Cardiac septum (tissue), 1 donor: ENCODE measurements at places on chromosomes 2 and 18. TPM values are rescaled to one million over a fixed set of nuclear protein-coding genes. Genes with fewer than 3 reads are reported as not detected.

The SIGLEC15 gene
- not detected for total RNA-seq

The SERPINB13 gene
- total RNA-seq: not detected

The NOL4 gene
- total RNA-seq: 0.67 TPM

The LAMA1 gene
- total RNA-seq: 0.40 TPM

The IGFBP5 gene
- total RNA-seq: 191 TPM

The XIRP2 gene
- total RNA-seq: 537 TPM

The COLEC11 gene
- 3.1 TPM for total RNA-seq

The CYS1 gene
- total RNA-seq: 3.8 TPM

The CAVIN2 gene
- 145 TPM for total RNA-seq

The ARHGAP28 gene
- 2.1 TPM for total RNA-seq

- no peak for DNase-seq
Observed at GRCh38 chr2:216776066-216776850, 80.9 kb upstream of the IGFBP5 start.

DNA sequence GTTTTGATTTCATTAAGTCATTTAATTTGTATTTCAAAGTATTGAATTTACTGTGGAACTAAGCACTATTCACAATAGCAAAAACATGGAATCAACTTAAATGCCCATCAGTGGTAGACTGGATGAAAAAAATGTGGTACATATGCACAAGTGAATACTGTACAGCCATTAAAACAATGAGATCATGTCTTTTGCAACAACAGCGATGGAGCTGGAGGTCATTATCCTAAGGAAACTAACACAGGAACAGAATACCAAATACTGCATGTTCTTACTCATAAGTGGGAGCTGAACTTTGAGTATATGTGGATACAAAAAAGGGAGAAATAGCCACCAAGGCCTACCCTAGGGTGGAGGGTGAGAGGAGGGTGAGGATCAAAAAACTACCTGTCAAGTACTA is 164.4 kb downstream of the BABAM2 start:
- no peak for DNase-seq

DNA sequence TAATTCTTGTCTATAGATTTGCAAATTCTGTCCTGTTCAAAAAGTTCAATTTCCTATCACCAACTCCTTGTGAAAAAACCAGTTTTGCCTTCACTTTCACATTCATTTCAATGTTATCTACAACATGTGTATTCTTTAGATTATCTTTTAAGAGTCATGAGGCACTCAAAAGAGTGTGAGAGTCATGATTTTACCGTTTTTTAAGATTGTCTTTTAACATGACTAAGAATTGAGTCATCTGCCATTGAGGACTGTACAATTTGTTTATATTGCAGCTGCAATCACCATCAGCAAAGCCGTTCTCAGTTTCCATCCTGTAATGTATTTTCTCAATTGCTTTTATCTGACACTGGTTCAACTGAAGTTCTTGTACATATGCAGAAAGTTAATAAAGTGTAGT is 275.8 kb downstream of the LNPK start:
- no peak for DNase-seq

DNA sequence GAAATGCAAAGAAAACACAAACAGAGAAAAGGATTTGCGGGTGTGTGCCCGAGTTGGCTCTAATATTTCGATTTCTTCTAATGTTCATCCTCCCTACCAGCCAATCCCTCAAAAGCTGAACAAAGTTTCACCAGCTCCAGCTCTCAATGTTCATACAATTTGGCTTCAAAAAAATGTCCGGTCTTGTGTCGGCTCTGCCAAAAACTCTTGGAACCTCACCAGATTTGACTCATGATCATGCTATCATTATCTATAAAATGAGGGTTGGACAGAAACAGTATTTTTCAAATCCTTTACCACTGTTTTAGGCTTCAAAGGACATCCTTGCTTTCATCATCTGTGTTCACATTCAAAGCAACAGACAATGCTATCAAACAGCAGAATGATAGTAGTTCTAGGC is 88.2 kb downstream of the CRACDL start:
- DNase-seq: no peak

DNA sequence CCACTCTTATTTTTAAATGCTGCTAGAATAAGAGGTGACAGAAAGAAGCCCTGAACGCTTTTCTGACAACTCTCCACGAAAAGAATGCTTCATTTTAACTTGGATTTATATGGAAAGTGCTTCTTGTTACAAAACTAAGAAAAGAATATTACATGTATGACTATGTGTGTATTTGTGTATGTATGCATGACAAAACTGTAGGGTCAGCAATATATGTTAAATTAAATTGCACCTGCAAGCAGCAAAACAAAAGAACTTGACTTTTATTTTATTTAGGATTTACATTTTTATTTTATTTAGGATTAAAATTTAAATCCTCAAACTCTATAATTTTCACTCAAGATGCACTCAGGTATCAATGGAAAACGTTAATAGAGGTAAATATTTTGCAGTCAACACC is 187.1 kb downstream of the NR4A2 start:
- DNase-seq: no peak

- no peak for DNase-seq
Observed at GRCh38 chr2:126620302-126620701, 35.7 kb upstream of the GYPC start.

GRCh38 chr2:86068136-86068588 is 37.5 kb downstream of the POLR1A start:
- DNase-seq: no peak

DNA sequence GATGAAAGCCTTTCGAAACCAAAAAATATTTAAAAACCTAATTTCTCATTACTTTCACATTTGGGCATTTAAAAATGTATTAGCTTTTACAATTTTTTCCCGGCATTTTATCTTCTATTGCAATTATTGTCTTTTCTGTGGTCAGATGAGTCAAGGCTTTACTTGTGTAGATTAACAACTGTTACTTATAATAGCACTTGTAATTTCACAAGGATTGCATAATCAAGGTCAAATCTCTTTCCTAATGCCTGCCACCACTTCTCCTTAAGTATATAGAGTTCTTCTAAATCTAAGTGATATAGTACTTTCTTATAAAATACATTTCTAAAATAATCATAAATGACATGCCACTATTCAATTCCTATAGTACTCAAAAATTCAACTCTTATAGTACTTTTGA is 67.2 kb downstream of the SLC8A1 start:
- DNase-seq: no peak

- no peak for DNase-seq
Observed at GRCh38 chr2:42808301-42808700, 15.9 kb upstream of the HAAO start.

DNA sequence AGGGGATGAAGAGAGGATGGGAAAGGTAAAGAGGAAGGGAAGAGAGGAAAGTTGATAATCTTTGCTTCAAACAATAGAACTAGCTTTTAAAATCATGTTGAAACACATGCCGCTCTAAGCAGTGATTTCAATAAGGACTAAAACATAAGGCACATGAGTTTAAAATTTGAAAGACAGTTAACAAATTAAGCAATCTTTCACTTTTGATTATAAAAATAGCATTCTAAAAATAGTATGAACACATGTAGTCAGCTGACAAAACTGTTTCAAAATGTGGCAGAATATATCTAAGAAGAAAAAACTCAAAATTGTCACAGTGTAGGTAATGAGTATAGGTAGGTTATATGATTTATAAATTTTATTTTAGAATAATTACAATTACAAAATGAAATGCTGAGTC is 25.3 kb downstream of the PSME4 start:
- DNase-seq: no peak

DNA sequence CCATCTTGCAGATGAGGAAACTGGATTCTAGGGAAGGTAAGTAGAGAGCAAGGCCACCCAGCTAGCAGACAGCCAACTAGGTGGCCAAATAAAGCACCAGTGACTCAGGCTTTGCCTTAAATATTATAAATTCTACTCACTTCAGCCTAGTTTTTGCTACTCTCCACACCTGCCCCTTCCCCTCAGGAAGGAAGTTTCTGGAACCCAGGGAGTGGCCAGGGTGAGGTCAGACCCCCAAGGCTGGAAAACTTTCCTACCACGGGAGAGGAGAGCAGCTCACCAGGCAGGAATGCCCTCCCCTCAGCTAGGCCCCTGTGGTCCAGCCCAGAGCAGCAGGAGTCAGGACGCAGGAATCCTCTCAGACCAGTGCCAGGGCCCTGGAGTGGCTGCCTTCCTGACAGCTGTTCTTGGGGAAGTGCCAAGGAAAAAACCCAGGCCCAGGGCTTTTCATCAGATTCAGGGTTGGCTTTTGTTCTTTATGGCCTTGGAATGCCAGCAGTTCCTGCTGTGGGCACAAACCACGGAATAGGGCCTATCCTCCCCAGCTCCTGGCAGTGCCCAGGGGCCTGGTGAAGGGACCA is 5.1 kb upstream of the PAX8 start:
- no peak for DNase-seq

GRCh38 chr18:12839526-12840196 is 44.4 kb downstream of the PTPN2 start:
- DNase-seq: no peak

GRCh38 chr2:4628998-4629501 is 925.7 kb downstream of the DCDC2C start:
- no peak for DNase-seq

DNA sequence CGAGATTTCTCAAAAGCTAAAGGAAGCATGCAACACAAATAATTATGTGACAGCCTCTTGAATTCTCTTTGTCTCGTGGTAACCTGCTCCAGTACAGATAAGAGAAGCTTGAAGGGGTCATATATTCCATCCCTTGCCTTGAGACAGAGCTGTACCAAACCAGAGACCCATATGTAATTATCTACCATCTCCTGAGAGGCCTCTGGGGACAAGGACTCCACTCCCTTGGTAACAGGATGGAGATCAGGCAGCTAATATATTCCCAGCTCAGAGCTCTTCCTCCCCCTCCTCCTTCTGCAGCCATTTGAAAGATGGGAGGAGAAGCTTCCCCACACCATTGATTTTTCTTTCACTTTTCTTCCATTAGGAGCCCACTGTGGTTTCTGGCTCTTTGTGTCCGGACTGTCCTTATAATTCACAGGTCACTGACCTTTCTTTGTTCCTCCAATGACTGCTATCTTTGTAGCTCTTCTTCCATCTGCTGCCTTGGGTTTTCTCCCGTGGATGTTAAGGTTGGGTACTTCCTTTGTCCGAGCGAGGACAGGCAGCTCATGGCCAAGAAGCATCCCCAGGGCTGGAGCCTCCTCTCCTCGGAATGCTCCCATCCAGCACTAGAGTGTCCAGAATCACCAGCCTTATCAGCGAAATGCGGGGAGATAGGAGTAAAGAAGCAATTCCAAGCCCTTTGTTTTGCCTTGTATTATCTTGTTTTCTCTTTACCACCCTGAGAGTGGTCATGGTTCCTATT is 72.6 kb upstream of the STPG4 start:
- DNase-seq: no peak

GRCh38 chr2:238314576-238314975 is 5.7 kb upstream of the TRAF3IP1 start:
- DNase-seq: no peak

- DNase-seq: no peak
Observed at GRCh38 chr2:64348386-64349130, 105.4 kb upstream of the LGALSL start.

- DNase-seq: no peak
Observed at GRCh38 chr2:18988631-18989232, 369.7 kb downstream of the OSR1 start.

DNA sequence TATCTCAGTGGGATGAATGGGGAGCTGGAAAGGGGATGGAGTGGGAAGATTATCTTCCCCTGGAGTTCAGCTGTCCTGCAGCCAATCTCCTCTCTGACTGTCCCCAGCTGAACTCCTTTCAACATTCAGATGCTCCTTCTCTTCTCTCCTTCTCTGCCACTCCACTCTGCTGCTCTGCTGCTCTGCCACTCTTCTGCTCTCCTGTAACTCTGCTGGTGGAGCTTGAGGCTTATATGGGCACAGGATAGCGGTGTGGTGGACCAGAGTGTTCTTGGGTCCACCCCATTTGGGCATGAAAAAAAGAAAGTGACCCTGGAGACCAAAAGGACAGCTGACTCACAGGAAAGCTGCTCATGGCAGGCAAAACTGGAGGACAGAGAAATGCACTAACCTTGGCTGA is 26.6 kb downstream of the FAHD2B start:
- no peak for DNase-seq

- DNase-seq: no peak
Observed at GRCh38 chr2:147679191-147679954, 165.5 kb upstream of the ACVR2A start.

- no peak for DNase-seq
Observed at GRCh38 chr18:73007195-73007914, 139.6 kb upstream of the NETO1 start.

GRCh38 chr2:55000341-55000740 is 49.9 kb downstream of the RTN4 start:
- DNase-seq: no peak

DNA sequence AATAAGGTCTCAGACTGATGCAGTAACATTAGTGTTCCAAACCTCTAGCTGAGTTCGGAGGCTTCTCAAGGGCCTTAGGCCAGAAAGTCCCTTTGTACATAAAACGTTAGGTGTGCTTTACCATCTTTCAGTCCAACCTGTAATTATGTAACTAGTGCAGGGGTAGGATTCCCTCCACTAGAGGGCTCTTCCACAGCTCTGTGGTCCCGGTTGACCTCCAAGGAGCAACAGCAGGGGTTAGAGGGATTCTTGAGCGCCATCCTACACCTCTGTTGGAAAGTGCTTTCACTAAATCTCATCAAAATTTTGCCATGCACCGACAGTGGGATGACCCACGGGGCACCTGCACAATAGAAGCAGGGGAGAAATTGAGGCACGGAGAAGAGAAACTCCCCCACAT is 155.8 kb upstream of the LRP1B start:
- DNase-seq: no peak
